NB4 (cell line): ENCODE measurements at places on chromosomes 16 and 17.

- no peak for DNase-seq
These were observed 26.7 kb upstream of the ERN1 start for GRCh38 chr17:64156670-64157069.

- no peak for DNase-seq
These were observed 45.6 kb downstream of the LYRM1 start for GRCh38 chr16:20946015-20946629.

GRCh38 chr17:1033503-1033902, 36.6 kb downstream of the TIMM22 start:
- DNase-seq = peak; percentile 30

DNA sequence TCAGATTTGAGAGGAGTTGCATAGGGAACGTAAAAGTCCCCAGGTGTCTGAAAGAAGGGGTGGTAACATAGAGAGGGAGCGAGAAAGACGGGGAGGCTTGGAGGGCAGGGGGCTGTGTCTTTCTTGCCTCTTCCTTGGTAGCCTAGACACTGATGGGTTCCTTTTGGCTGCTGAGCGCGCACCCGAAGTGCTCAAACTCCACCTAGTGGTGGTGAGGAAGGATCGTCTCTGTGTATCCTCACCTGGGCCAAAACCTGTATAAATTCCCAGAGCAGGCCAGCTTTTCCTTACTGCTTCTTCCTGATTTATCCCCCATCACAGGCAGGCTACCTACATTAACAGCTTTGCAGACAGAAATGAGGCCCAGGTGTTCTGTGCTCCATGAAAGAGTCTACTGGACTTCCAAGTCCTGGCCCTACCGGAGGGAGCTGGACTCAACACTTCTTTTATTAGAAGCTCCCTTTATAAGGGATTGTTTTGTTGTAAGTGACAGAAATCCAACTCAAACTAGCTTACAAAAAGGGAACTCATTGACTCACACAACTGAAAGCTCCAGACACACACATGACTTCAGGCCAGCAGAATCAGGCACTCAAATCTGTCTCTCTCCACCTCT, 5.5 kb upstream of the SLC25A35 start:
- peak; percentile 72 for DNase-seq

DNA sequence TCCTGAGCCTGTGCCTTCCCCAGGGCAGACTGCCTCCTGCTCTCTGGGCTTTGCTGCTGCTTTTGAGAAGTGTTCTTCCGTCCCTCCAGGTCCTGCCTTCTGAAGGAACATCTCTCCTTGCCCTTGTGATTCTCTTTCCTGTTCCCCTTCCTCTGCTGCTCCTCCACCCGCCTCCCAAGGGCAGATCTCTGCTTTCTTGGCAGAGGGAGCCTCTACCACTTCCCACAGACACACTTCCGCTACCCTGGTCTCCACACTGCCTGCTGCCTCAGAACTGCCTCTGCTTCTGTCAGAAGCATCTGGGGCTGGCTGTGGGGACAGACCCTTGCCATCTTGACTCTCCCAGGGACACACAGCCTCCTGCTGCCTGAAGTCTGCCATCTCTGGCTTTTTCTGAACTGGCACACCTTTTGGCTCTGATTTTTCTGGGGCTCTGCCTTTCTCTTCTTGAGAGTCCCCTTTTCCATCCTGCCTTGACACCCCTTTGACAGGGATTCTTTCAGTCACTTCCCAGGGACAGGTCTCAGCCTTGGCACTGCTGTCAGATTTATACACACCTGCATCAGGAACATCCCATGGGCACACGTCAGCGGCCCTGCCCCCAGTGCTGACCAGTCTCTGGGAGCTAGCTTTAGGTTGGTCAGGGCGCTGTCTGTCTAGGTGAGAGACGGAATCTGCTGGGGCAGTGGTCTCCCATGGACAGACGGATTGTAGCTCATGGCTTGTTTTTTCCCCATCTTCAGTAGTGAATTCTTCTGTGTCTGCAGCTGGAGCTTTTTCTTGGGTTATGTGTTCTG, 16.6 kb downstream of the GPR179 start:
- peak; percentile 40 for DNase-seq

GRCh38 chr17:72219824-72220493, 99.1 kb downstream of the SOX9 start:
- no peak for DNase-seq

DNA sequence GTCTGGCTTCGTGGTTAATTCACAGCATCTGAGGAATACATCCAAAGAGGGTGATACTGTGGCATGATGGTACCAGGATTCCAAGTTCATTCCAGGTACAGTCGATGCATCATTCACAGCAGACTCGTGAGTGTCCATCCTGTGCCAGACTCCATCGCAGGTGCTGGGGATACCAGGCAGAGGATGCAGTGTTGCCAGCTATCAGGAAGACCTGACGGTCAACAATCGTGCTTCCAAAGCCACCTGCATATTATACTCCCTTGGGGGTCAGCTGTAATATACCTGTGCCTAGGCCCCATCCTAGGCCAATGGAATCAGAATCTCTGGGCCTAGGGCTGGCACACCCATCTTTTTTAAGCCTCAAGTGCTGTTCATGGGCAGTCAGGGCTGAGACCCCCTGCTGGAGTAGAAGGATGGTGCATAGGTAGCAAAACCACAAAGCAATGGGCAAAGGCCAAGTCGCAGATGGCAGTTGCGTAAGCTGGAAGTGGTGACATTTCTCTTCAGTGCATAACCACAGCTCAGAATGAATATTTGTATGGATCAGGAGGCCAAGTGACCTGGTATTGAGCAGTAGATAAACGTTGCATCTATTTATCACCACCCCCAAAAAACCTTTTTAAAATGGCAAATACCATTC, 42.9 kb upstream of the C16orf78 start:
- peak; percentile 68 for DNase-seq

GRCh38 chr16:87780385-87780989, 14.7 kb upstream of the KLHDC4 start:
- peak; percentile 100 for DNase-seq

DNA sequence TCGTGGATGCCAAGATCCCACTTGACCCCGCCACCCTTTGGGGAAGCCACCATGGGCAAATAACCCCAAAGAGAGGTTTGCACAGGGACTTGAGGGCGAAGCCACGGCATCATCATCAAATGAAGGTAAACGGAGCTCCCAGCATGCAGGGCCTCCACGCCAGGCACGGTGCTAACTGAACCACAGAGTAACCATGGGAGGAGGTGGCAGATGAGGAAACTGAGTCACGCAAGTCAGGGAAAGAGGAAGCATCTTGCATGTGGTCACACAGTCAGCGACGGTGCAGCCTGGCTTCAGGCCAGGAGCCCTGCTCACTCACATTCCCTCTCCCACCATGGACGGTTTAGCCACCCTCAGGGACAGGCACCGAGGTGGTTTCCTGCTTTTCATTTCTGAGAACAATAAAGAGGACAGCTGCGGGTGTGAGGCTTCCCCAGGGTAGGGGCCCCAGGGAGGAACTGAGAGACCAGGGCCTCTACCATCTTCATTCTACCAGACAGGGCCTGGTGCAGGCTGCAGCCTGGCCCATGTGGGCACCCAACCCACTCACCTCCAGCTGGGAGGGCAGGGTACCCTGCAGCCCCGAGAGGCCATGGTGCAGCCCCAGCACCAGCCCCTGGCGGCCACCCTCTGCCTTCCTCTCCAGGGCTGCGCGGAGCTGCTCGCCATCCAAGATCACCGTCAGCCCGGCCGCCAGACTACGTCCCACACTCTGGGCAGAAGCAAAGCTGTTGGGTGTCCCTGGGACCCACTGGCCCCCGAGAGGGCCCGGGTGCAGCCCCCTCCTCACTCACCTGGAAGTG, 78.3 kb downstream of the RMI2 start:
- peak; percentile 92 for DNase-seq

GRCh38 chr17:57357392-57357784, 101.1 kb downstream of the MSI2 start:
- DNase-seq = no peak

- no peak for DNase-seq
These were observed 73.8 kb upstream of the ATP2A3 start for GRCh38 chr17:4038076-4038475.

DNA sequence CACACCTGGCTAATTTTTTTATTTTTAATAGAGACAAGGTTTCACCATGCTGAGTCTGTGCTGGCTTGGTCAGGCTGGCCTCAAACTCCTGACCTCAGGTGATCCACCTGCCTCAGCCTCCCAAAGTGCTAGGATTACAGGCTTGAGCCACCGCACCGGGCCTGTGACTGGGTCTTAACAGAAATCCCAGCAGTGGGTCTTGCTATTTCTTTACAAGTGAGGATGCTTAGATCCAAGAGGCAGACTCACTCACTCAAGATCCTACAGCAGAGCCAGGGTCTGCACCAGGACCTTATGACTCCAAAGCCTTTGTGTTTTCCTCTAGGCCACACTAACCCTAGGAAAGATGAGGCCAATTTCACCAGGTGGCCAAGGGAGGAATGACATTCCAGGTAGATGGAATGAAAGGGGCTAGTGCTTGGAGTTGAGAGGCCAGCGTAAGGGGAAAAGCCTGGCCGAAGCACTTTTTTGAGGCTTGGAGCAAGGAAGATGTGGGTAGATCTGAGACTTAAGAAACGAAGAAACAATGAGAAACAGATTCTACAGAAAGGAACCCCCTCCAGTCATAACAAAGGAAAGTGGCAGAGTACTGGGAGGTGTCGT, 5.7 kb upstream of the STAT5A start:
- no peak for DNase-seq

GRCh38 chr17:17849147-17849820, 12.5 kb upstream of the SREBF1 start:
- DNase-seq = peak; percentile 97

DNA sequence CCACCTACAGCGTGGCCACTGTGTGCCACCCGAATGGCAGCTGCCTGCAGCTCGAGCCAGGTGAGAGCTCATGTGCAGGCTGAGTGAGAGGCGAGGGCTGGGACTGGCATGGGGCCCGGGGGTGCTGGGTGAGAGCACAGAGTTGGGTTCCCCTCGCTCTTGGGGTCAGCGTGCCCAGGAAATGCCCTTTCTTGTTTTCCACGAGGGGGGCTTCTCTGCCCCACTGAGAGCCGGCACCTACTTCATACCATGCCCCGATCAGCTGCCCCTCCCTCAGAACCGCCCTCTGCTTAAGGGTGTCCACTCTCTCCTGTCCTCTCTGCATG, 10.1 kb downstream of the ACE start:
- DNase-seq = no peak

- DNase-seq = no peak
These were observed 1.2 kb upstream of the LITAFD start for GRCh38 chr16:8880839-8881510.

- no peak for DNase-seq
These were observed 100.5 kb downstream of the AIPL1 start for GRCh38 chr17:6334386-6334785.

DNA sequence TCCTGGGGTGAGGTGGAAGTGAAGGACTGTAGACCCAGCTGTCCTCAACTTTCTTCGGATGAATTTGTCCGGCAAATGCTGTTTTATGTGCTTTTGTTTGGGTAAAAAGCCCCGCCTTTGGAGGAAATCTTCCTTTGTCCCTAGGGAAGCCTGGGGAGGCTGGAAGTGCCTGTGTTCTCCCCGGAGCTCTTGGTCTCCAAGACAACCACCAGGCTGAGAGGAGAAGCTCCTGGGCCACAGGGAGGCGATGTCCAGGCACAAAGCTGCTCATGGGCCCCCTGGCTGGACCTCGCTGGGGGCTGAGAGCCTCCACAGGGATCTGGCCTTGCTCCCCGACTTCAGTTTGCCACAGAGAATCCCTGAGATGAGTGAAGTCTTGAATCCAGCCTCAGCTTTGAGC, 293.1 kb upstream of the N4BP1 start:
- no peak for DNase-seq

GRCh38 chr17:59289981-59290301, 41.5 kb upstream of the YPEL2 start:
- no peak for DNase-seq

GRCh38 chr17:65388911-65389310, 172.5 kb downstream of the AXIN2 start:
- no peak for DNase-seq

DNA sequence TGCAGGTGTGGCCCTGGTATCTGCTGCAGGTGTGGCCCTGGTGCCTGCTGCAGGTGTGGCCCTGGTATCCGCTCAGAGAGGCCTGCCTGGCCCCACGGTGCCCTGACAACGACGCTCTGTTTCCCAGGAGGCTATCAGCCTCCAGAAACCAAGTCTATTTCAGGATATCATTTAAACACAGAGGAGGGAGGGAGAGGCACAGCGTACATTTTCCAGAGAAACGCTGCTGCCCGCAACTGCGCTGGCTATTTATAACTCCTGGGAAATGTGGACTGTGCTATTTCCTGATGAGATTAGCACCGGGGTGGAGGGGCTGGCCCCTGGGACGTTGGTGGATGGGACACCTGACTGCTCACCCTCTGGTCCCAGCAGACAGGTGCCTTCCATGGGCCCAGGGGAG, 22.5 kb downstream of the TIMM22 start:
- no peak for DNase-seq

DNA sequence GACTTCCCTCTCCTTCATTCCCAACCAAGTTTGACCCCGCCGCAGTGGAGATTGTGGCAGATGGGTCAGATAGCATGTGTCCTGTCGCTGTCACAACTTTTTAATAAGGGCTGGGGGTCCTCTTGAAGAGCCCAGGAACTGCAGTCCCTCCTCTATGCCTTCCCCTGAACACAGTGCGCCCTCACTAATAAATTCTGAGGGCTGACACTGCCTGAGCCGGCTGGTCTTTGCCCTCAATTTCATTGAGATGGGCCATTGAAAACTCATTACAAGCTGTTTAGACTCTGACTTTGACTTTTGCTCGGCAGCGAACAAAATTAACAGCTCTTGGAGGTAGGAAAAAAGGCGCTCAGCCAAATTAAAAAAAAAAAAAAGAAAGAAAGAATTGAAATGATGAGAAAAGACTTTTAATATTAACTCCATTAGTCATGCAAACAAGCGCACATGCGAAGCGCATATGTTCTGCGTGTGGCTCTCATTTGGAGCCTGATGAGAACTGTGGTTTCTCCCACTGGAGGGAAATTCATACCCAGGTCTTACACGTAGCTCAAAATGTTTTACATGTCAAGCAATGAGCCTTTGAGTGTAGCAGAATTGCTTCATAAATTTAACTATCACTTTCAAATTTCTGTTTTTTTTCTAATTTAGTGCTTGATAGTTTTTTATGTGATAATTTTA, 704.7 kb downstream of the WWOX start:
- no peak for DNase-seq

- DNase-seq = peak; percentile 87
These were observed at the start of gene IFI35 for GRCh38 chr17:43006639-43007551. TSS of gene IFI35 (plus strand) at chr17:43006784. CDS start at chr17:43006948, 164 bp downstream.

- DNase-seq = no peak
These were observed 33.4 kb upstream of the CBFA2T3 start for GRCh38 chr16:89010210-89010925.

GRCh38 chr17:258045-258734, 76.7 kb upstream of the DOC2B start:
- DNase-seq = no peak

DNA sequence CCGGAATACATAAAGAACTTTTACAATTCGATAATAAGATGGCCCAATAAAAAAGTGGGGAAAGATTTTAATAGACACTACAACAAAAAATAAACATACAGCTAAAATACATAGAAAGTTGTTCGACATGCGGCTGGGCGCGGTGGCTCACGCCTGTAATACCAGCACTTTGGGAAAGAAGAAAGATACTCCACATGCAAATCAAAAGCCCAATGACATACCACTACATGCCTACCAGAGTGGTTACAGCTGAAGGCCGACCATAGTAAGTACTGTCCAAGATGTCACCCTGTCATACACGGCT, 9.3 kb downstream of the PRCD start:
- DNase-seq = no peak

- peak; percentile 96 for DNase-seq
These were observed 120.5 kb downstream of the ZFHX3 start for GRCh38 chr16:72927199-72928089.

GRCh38 chr16:84931506-84931905, 79.8 kb downstream of the ZDHHC7 start:
- DNase-seq = no peak
